ENCODE measurements at places on chromosomes 4 and X.

DNA sequence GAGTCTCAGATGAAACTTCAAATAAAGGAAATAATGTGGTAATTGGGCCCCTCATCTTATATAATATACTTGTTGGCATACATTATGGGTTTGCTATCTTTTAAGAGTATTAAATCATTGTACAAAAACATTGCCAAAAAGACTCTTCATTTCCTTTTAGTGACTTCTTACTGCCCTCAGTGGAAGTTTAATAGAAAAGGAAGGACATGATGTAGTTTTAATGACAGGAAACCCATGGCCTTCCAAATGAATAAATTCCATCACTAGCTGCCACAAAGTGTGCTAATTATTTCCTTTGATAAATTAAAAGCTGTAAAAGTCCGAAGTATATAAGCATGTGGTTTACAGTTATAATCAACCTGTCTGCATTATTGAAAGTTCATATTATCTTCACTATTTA is 350.9 kb upstream of the HAND2 start:
- DNase-seq: no peak

GRCh38 chrX:153984351-153985178 is 12.0 kb downstream of the TMEM187 start:
- peak; percentile 21 for DNase-seq

DNA sequence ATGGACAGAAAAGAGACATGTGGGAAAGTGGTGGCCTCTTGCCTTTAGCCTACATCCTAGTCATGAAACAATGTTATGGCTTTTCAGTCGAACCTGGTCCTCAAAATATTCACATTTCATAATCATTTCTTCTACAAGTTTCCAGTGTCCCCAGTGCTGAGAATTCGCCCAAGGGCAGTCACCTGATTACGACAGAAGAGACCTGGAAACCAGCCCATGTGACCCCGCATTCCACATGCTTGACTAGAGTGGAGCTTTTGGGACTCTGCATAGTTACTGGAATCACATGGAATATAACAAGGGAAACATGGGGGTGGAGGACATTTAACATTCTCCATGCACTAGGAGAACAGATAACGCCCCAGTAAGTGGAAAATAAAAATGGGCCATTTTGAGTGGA is 100.1 kb downstream of the PPARGC1A start:
- no peak for DNase-seq

DNA sequence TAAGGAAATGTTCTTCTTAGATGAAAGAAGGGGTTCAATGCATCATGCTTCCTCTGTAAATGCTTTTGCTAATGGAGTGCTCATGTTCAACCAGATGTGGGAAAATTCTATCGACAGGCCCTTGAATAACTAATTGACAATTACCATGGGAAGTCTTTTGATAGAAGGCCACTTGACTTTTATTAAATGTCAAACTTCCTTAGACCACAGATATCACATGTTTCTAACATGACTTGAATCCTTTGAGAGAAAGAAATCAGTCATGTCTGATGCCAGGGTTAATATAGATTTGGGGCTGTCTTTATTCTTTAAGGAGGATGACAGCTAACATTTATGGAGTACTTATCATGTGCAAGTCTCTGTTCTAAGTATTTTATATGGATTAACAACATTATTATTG is 280.1 kb downstream of the DCHS2 start:
- no peak for DNase-seq

DNA sequence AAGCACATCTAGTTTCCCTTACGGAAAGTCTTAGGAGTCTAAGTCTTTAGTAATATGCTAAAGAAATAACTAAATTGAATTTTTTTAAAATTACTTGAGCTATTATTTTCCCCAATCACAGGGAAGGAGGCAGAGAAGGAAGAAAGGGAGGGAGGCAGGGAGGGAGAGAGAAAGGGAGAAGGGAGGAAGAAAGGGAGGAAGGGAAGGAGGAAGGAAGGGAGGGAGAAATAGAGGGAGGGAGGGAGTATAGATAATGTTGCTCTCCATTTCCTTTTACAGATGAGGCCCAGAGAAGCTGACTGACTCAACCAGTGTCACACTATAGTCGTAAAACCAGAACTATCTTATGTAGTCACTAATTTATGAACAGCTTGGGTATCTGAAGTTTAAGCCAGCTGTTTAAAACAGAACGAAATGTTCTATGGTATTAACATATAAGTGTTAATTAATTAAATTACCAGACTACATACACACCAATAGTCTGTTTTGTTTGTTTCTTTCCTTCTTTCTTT is 14.6 kb downstream of the SH3RF1 start:
- DNase-seq: no peak

DNA sequence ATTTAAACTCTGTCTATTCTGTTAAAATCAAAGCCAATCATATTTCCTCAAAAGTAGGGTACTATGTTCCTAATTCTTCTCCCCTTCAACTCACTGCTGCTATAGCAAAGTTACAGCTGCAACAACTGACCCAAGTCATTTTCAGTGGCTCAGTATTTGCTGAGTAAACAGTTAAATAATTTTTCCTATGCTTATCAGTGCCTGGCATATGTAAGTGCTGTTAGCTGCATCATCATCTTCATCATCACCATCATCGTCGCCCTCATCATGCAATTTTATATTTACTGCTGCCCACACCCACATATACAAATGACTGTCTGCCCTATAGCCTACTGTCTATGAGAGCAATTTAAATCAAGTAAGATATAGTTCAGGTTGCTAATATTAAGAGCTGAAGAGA is 21.9 kb downstream of the COQ2 start:
- no peak for DNase-seq

- DNase-seq: no peak
Observed at GRCh38 chr4:168636040-168636439, 139.2 kb downstream of the PALLD start.

DNA sequence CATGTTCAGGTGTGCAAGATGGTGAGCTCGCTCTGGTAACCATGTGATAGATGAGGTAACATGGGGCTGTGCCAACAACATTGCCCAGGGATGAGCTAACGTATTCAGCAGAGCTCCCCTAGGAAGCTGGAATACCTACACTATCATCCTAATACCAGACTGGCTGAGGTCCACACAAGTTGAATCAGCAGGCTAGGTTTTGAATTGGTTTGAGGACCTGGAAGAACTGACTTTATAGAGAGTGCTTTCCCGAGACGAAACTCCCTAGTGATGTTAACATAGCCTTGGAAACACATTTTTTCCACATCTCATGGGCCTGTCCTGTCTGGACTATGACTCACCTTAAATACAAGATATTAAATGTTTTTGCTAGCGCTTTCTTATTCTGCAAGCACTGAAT is 56.7 kb downstream of the IGFBP7 start:
- DNase-seq: no peak

DNA sequence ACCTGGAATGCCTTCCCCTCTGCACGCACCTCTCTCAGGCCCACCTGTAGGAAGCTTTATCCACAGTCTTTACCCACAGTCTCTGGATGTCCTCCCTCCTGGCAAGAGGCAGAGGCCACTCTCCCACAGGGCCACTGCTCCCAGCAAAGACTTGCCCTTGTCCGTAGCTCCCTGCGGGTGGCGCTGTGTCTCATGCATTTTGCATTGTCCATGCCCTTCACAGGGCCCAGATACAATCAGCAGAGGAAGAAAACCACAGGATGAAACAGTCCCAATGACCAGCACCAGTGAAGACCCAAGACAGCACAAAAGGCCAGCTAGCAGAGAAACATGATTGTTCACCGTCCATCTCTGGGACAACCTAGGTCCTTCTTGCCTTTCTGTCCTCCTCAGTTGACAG is 2.1 kb upstream of the NSG1 start:
- peak; percentile 7 for DNase-seq

- DNase-seq: peak; percentile 74
Observed at GRCh38 chrX:155819966-155820491, 61.1 kb upstream of the VAMP7 start.

GRCh38 chrX:154460326-154460725 is 2.2 kb downstream of the PLXNA3 start:
- DNase-seq: no peak

DNA sequence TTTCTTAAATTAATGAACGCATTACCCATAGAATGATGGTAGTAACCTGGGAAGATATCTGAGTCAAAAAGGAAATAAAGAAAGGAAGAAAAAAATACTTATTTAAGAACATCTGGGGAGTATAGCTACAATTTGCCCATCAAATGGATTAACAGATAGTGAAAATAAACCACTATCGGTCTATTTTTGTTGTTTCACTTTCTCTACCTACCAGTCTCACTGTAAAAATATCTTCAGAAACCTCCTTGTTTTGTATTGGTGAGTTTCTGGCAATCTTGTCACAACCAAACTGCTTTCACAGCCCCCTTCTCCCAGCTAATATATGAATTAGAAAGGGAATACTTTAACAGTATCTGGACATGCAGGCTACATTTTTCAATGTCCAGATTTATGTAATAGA is 783.5 kb downstream of the STPG2 start:
- no peak for DNase-seq

DNA sequence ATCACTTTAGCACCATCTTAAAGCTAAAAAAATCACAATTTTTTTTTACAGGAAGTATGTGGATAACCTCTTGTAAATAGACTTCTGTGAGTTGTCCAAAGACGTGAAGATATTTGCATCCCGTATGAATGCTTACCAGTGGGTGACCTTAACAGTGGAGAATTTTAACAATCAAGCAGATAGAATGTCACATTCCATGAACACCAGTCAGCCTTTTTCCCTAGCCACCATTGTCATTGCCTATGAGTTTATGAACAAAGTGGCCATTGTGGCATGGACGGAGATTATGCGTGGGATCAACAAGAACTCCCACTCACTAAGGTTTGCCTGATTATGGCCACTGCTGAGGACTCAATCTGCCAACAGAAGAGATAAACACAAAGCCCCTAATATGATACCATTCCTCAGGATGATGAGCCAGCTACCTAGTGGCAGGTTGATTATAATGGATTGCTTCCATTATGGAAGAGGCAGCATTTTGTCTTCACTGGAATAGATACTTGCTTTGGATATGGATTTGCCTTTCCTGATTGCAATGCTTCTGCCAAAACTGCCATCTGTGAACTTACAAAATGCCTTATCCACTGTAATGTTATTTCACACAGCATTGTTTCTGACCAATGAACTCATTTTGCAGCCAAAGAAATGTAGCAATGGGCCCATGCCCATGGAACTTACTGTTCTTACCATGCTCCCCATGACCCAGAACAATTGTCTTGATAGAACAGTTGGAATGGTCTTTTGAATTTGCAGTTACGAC is 830.9 kb upstream of the NDST4 start:
- no peak for DNase-seq

DNA sequence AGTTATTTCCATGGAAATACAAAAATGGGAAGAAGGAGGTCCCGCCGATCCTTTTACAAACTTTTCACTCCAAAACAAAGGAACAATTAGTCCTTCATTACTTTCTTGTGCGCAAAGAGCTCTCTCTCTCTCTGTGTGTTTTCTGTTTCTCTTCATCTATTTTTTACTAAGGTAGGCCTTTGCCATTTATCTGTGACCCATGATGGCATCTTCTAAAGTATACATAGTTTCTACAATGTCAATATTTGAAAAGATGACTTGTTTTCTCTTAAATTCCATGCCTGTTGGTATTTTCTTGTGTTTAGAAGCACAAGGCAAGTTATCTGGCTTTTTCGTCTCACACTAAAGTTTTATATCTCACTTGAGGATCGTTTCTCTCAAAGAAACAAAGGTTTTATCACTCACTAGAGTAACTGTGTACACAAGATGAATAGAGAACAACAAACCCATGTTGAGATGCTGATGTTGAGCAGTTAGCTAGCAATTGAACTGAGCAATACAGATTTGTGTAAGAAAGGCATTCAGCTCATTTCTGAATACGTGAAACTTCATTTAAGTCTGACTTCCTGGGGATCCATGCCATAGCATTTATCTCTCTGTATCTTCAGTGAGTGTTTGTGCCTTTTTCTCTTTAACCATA is 250.3 kb downstream of the GBA3 start:
- DNase-seq: no peak

- DNase-seq: no peak
Observed at GRCh38 chrX:143363419-143363818, 153.9 kb downstream of the SPANXN3 start.

DNA sequence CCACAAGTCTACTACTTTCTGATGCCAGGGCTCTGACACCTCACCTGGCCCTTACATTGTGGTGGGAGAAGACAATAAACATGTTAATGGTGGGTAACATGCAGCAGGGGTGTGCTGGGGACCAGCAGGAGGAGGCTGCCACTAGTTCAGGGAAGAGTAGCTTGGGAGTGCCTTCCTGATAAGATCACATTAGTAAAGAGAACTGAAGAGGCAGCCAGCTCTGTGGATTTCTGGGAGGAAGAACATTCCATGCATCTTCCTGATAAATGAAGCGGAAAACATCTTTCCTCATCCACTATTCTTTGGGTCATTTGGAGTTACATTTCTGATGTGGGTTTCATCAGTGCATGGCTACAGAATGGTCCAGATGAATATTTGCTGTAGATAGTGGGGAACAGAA is 9.0 kb downstream of the RNF150 start:
- no peak for DNase-seq

DNA sequence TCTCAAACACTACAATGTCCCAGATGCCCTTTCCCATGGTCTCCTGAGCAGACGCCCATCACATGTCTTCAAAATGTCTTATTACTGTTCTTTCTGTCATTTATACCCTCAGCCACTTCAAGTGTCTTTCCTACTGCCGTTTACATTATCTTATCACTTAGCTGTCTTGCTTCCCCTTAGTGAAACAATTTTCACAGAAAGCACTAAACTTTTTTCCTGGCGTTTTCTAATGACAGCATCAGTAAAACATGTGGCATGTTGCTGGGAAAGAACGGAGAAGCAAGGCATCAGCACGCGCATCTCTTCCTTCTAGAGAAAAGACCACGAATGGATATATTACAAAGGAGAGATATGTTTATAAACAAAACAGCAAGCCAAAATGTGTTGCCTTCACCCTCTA is 189.7 kb upstream of the SLIT2 start:
- DNase-seq: no peak
